HS-5 (cell line): ENCODE measurements at places on chromosomes 7 and 10.

- DNase-seq = no peak
Measured at GRCh38 chr10:48749254-48749787, 64.6 kb downstream of the WDFY4 start.

GRCh38 chr10:70551466-70551865, 51.1 kb downstream of the PRF1 start:
- no peak for DNase-seq

DNA sequence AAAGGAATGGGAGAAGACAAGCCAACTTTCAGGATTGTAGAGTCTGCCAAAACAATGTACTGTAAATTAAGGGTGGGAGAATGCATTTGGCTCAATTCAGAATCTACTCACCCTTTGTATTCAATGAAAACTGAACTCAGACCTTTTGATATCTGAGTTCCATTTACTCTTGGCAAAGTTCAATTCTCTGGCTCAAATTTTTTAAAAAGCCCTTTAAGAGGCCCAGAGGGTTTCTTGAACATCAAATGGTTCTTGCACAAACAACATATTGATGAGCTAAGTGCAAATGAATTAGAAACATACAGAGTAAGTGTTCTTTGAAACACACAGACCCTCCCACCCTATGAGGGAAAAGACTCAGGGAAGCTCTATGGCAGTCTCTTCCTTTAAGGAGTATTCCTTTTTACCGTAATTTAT, 5.2 kb upstream of the XPNPEP1 start:
- DNase-seq = no peak

DNA sequence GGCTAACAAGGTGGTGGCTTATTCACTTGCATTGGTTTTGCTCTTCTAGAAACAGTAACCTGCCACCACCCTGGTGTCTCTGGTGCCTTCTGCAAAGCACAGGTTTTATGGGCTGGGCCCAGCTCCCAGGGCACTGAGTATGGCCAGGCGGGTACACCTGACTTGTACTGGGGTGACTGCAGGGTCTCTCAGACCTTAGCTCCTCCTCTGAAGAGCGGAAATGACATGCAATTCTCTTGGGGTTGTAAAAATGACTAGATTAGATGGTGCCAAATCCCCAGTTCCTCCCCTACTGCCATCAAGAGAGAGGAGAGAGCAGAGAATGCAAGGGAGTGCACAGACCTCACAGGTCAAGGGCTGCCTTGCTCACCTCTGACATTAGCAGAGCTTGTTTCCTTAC, 14.7 kb downstream of the ESYT2 start:
- no peak for DNase-seq

GRCh38 chr10:7756360-7756992, 31.3 kb downstream of the KIN start:
- DNase-seq = no peak

DNA sequence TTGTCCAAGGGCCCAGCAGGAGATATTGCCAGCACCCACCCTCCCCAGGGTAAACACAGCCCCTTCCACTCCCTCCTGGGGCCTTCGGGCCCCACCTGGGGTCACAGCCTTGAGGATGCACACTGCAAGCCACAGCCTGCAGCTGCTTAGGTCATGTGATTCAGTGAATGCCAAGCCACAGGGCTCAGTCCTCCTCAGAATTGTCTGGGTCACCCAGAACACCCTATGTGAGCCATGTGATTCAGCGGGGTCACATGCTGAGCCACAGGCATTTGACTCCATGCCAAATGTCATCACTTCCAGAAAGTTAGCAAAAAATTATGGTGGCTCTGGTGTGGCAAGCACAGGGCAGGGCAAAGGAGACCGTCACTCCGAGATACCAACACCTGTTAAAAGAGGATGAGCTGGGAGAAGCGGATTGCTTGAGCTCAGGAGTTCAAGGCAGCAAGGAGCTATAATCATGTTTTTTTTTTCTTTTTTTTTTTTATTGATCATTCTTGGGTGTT, 17.2 kb upstream of the PSAP start:
- peak; percentile 55 for DNase-seq

GRCh38 chr7:121395494-121395960, 581 bp downstream of the FAM3C start:
- DNase-seq = no peak
